ENCODE measurements at places on chromosomes 16 and 17. TPM values are rescaled to one million over a fixed set of nuclear protein-coding genes. Genes with fewer than 3 reads are reported as not detected.

- no peak for DNase-seq
- peaks cover 43% of the 10 kb centered on the region for H3K36me3 ChIP-seq
- H3K27ac ChIP-seq = no peak overlapping the region
- H3K4me1 ChIP-seq = no peaks in the 10 kb centered on the region
Observed at GRCh38 chr17:696369-696768, 18.3 kb downstream of the VPS53 start.

DNA sequence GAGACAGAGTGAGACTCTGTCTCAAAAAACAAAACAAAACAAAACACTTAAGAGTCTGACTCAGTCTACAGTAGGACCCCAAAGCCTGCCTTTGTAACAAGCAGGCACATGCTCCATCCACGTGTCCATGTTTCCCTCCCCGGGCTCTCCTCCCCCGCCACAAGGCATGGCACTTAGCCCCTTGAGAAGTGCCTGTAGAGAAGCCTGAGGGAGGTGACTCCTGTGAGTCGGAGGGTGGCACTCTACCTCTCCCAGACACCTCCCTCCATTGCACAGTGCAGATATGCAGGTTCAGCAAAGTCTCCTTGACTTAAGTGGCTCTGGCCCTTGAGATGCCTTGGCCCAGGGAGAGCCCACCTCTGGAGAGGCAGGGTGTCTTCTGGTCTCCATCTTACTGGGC, 6.8 kb downstream of the FHOD1 start:
- no peak for DNase-seq
- peaks cover 68% of the 10 kb centered on the region for H3K4me1 ChIP-seq
- H3K36me3 ChIP-seq = peaks cover 74% of the 10 kb centered on the region
- H3K27me3 ChIP-seq = no peaks in the 10 kb centered on the region
- H3K4me3 ChIP-seq = no peak overlapping the region
- H3K27ac ChIP-seq = peak overlapping the region; percentile 83

DNA sequence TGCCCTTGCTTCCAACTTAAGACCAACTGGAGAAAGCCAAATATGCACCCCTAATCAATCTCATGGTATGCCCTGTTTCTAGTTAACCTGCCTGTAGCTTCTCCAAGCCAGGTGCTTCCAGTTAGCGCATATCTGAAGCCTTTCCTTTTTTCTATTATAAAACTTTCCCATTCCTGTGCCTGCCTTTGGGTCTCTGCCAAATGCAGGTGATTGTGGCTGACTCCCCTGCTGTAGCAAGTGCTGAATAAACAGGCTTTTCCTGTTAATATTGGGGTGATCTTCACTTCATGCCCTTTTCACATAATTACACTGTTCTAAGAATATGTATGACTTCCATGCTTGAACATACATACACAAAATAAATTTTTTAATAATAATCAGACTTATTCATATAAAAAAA, 207.4 kb downstream of the TANC2 start:
- H3K4me1 ChIP-seq = no peaks in the 10 kb centered on the region
- H3K4me3 ChIP-seq = no peak overlapping the region
- DNase-seq = no peak

DNA sequence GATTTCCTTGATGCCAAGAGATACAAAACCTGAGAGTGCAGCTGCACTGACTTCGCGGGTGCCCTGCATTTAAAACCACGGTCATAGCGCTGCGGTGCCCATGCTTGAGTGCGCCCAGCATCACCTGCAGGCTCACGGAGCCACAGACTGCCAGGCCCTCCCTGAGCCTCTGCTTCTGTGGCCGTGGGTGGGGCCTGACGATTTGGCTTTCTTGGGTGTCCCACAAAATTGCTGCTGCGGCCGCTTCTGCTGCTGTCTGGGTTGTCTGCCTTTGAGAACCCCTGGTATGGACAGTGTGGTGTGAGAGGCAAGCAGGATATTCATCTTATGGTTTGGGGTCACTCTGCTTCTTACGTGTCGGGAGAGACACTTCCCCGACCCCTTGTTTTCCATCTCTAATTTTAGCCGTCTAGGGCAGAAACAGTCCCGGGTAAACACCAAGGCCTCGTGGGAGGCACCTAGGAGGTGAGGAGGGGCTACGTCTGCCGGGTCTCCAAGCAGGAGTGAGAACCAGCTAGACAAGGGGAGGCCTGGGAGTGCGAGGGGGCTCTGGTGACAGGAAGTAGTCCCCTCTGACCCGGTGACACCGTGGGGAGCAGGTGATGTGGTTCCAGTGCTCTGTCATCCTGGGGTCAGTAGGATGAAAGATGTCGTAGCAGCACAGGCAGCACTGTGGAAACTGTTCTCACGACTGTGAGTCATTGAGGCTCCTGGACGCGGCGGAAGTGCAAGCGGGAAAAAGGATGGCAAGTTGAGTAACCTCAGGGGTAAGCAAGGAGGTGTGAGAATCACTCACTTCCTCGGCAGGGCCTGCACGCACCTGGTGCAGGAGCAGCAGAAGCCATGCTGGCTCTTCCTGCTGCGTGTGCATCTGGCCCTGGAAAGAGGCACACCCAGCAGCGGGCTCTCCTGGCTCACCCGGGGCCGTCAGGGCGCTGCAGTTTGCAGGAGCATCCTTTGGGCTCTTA, 176.3 kb downstream of the RPTOR start:
- no peaks in the 10 kb centered on the region for H3K36me3 ChIP-seq
- no peak overlapping the region for H3K27ac ChIP-seq
- no peaks in the 10 kb centered on the region for H3K27me3 ChIP-seq

- no peaks in the 10 kb centered on the region for H3K27me3 ChIP-seq
- no peaks in the 10 kb centered on the region for H3K36me3 ChIP-seq
- H3K4me1 ChIP-seq = peaks cover 31% of the 10 kb centered on the region
- no peak overlapping the region for H3K4me3 ChIP-seq
- no peak overlapping the region for H3K27ac ChIP-seq
- peak; percentile 69 for DNase-seq
Observed at GRCh38 chr17:41547921-41548843, 20.1 kb upstream of the KRT19 start.

- no peaks in the 10 kb centered on the region for H3K36me3 ChIP-seq
- no peak overlapping the region for H3K27ac ChIP-seq
- H3K27me3 ChIP-seq = peaks cover 28% of the 10 kb centered on the region
- DNase-seq = no peak
- no peak overlapping the region for H3K4me3 ChIP-seq
Observed at GRCh38 chr17:249236-249993, 68.0 kb upstream of the DOC2B start.

DNA sequence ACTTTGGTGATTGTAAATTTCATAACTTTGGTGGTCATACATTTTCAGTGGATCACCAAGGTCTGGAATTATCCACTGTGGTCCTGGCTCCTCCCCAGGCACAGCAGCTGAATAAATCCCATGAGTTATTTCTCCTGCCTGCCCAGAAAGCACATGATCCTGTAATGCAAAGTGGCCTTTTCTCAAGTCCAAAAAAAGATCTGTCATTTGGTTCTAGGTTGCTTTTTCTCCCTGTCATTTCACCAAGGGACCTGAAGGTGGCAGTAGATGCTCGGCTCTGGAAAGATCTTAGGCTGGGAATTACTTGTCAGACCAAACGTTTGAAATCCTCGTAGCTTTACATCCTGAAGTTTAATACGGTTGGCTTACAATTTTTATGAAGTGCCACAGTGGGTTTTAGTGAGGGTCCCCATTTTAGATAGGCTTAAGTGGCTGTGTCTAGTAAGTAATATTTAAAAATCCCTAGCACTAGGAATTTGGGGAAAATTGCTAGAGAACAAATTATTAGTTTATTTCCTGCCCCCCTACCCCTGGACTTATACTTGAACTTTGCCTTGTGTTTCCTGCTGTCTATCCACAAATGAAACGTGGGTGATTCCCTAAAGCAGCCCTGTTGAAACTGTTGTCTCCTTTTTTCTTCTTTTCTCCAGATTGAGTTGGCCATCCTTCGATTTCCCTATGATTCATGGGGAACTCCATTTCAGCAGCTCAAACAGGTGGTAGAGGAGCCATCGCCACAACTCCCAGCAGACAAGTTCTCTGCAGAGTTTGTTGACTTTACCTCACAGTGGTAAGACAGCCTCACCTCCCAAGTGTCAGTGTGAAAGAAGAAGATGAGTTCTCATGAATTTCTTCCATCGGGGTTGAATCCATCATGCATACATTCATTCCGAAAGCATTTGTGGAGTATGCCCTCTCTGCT, 111.7 kb downstream of the MAP2K6 start:
- DNase-seq = peak; percentile 37
- H3K27me3 ChIP-seq = no peaks in the 10 kb centered on the region
- no peak overlapping the region for H3K27ac ChIP-seq
- H3K36me3 ChIP-seq = no peaks in the 10 kb centered on the region
- H3K4me3 ChIP-seq = no peak overlapping the region
- no peaks in the 10 kb centered on the region for H3K4me1 ChIP-seq

DNA sequence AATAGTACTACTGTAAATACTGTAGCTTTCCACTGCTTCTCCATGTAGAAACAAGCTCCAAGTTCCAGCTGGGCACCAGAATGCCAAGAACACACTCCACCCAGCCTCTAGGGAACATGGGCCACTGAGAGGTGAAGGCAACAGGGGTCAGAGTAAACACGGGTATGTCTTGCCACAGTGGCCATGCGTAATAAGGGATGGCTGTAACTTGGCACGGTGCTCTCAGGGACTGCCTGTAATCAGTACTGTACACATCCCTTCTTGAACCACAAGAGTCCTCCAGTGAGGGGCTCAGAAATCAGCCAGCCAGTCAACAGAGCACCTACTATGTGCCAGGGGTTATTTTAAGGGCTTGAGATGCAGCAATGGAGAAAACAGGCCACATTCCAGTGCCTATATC, 10.8 kb downstream of the LRRC59 start:
- H3K36me3 ChIP-seq = peaks cover 99% of the 10 kb centered on the region
- DNase-seq = no peak
- H3K27ac ChIP-seq = no peak overlapping the region
- H3K4me3 ChIP-seq = no peak overlapping the region

OMG gene
- not detected for total RNA-seq
